ENCODE measurements at places on chromosomes 5 and 9.
A peak's percentile ranks its signal among the peaks of the same experiment; 100 is the strongest.

DNA sequence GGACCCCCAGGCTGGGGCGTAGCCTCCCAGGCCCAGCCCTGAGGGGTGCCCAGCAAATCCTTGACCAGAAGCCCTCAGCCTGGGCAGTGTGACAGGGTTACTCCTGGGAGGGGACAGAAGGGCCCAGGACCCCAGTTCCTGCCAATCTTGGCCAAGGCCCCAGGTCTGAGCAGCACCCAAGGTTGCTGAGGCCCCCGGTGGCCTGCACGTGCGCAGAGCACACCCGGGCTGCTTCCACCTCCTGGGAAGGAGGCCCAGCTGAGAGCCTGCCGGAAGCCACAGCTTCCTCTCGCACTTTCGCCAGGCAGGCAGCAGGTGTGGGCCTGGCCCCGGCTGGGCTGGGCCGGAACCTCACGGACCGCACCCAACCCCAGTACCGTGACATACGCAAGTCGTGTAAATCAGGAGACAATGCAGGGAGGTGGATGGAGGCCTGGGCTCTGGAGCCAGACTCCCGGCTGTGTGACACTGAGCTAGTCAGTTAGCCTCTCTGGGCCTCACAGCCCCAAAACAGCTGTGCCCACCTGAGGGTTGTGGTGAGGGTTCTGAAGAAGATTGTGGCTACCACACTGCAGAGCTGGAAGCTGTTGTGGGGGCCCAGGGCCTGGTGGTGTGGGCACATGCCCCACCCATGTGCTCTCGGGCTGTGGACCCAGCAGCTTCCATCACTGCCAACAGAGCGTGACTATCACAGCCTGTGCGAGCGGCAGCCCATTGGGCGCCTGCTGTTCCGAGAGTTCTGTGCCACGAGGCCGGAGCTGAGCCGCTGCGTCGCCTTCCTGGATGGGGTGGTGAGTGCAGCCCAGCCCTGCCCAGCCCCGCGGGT, 5.1 kb downstream of the GRK6 start:
- peak; percentile 69 for DNase-seq

GRCh38 chr9:109815366-109815947, 35.5 kb downstream of the PALM2AKAP2 start:
- DNase-seq: no peak

GRCh38 chr9:134226221-134226930, 62.0 kb upstream of the RNU6ATAC start:
- no peak for DNase-seq

GRCh38 chr5:27996665-27997064, 958.3 kb upstream of the CDH9 start:
- no peak for DNase-seq

DNA sequence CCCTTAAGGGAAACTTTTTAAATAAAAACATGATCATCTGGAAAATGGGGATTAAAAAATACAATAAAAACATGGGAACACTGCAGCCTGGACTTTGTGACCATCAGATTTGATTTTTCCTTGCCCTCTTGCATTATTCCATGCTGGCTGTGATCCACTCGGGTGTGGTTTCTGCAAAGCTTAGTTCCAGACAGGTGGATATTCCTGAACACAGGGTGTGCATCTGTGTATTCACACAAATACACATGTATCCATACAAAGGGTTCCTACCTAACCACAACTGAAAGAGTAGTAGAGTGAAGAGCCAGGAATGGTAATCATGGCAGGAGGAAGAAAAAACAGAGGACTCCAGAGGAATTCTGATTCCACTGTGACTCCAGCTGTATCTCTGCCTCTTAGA, 178.2 kb downstream of the PAM start:
- DNase-seq: no peak

DNA sequence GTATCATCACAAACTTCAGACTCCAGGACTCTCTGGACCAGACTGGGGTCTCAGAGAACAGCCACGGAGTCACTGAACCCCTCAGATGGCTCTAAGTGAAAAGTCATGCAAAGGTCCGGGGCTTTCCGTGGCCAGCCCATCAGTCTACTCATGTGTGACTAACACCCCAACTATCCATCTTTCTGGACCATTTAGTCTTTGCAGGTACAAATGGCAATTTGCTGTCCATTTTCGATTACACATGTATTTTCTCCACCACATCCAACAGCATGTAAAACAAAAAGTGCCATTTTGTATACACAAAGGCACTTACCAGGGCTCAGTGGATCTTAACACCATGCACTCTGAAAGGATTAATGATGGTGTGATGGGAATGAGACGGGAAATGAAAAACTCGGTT, 387.7 kb downstream of the BNC2 start:
- peak; percentile 27 for DNase-seq

DNA sequence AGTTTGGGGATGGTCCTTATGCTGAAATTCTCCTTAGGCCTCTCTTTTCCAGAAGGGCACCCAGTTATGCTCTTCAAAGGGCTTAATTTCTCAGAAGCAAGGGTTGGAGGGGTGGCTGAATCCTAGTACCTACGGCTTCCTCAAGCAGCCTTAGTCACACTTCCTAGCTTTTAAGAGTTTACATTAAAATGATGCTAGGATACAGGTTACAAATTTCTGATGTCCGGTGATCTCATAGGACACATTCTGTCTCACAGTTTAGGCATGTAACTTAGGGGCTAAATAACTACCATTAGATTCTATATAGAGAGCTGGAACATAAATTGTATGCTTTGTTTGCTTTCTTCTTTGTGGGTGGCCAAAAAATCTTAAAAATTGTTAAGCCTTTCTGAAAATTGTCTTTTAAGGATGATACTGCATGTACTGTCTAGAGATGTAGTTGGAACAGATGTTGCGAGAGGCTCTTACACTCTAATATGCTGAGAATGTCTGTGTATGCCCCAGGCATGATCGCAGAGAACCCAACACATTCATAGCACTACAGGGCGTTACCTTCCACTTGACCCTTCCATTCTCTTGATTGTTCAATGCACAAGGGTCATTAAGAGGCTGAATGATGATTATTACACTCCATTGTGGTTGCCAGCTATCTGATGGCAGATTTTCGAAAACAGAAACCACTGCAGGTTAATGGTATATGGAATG, 139.1 kb downstream of the TMEM38B start:
- no peak for DNase-seq

- DNase-seq: no peak
Measured at GRCh38 chr5:150765799-150766169, 7.0 kb upstream of the DCTN4 start.

DNA sequence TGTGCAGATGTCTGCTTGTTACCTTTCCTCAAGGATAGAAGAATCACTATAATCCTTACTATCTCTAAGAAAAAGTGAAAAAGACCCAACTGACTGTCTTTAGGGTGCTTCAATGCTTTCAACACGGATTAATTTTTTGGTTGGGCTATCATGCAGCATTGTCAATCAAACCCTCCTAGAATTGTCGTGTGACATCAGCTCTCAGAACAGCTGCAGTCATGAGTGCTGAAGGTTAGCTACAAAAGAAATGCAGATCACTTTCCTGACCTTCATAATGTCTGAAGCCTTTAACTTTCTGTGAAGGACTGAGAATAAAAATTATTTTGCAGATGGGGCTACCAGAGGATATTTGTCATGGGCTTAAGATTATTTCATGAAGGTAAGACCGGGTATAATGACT, 107.9 kb upstream of the EFNA5 start:
- no peak for DNase-seq

DNA sequence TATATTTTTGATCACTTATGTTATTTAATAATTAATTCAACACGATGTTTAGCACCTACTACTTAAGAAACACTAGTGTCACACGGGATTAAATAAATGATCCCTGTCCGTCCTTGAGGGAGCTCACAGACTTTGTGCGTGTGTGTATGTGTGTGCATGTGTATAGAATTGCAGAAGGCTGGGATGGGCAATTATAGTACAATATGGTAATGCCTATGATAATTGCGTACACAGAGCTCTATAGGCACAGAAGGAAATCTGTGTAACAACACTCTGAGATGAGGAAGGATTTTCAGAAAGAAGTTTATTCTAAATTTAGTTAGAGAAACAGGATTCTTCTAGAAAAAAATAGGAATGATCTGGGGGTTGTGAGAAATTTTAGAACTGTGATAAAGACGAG, 76.9 kb downstream of the CDH12 start:
- DNase-seq: no peak

DNA sequence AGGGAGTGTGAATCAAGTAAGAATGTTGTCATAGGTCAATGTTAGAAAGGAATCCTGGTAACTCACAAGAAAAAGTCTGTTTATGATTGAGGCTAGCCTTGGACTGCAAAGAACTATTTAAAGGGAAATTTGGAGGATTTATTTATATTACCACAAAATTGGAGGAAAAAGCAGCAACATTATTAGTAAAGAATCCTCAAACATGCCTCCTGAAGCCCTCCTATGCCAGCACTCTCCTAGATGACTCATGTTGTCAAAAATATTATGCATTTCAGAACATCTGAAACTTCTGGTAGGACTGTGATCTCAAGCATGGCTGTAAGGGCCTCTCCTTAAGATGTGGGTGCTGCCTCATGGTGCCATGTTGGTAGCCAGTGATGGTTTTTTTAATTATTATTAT, 628.5 kb downstream of the CHSY3 start:
- DNase-seq: no peak

GRCh38 chr5:82439750-82440445, 161.7 kb upstream of the RPS23 start:
- no peak for DNase-seq

DNA sequence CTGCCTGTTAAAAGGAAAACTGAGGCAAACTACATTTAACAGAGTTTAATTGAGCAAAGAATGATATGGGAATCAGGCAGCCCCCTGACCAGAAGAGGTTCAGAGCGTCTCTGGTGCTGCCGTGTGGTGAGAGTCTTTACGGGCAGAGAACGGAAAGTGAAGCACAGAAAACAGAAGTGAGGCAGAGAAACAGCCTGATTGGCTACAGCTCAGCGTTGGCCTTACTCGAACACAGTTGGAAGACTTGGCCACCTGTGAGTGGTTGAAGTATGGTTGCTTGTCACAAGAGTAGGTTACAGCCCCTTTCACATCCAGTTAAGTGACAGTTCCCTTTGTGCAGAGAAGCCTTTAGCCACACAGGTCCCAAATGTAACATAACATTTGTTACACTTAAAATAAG, 16.9 kb upstream of the FBP1 start:
- peak; percentile 72 for DNase-seq

GRCh38 chr9:78753039-78753438, 456.1 kb downstream of the PSAT1 start:
- DNase-seq: no peak

GRCh38 chr9:136668983-136669790, 6.5 kb downstream of the EGFL7 start:
- no peak for DNase-seq

DNA sequence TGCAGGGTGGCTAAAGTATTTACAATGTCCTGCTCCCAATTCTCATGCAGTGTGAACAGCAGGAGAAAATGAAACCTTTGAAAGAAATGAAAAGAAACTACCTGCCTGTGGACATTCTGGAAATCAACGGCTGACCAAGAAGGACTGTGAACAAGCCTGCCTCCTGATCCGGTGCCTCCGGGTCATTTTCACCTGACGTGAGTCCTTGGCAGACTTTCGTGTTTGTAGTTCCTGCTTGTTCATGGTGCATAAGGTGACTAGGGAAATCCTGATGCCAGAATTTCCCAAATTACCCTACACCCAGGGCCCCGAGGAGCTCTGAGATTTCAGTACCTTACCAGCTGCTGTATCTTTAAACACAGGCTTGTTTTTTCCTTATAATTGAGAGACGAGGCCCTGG, 317.5 kb downstream of the TLE1 start:
- DNase-seq: no peak

DNA sequence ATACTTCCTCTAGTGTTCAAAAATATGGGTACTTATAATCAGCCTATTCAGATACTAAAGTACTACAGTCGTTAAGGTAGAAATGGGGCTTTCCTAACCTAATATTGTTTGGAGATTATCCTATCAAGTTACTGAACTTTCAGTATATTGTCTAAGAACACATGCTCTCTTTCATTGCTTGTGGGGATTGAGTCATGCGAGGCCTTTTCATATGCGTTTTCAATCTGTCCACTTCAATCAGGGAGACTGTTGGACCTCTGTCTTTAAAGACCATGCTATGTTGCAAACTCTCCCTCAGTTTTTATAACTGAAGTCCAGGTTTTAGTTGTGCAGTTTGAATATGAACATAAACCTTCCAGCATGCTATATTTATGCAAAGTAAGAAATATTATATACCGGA, 15.0 kb downstream of the PRR16 start:
- DNase-seq: no peak

DNA sequence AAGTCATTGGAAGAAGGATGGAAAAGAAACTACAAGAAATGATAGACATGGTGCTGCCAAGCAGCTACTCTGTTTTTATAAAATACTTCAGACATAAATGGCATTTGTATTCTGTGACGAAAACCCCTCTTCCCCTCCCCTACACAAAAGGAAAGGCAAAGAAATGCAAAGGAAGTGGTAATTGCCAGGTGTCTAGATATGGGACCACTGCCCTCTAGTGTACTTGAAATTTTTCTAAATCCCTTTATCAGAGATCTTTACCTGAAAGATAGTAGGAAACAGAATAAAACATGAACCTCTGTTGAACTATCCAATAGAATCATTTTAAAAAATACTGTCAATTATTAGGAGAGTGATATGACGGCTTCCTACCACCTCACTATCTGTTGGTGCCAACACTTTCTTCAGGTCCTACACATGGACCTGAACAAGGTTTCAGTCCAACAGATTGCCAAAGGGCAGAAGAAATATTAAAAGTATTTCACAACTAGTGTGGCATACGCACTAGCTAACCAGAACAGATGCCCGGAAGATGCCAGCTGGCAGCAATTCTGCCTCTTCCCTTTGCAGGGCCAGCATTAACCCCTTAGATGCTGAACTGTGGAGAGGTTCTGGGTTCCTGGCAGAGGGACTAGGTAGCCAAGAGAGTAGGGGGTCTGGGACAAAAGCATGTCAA, 104.1 kb downstream of the TSSK1B start:
- peak; percentile 28 for DNase-seq

- no peak for DNase-seq
Measured at GRCh38 chr5:53335115-53335514, 145.3 kb upstream of the FST start.

GRCh38 chr9:127915801-127916719, 781 bp downstream of the ST6GALNAC4 start:
- no peak for DNase-seq

DNA sequence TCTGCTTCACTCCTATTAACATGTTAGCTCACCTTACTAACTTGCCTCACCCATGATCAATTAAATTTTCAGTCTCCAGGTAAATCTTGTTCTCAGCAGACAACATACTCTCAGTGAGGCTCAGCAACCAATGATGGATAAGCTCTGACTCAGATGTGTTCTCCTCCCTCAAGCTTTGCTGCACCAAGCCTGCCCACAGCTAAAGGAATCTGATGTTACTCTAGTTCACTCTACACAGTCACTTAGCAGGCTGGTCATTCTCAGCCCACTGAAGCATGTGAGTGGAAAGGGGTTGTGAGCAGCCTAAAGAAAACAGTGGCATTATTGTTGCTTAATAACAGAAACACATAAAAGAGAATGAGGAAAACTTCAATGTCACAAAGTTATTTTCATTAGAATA, 37.3 kb upstream of the CTNND2 start:
- no peak for DNase-seq

DNA sequence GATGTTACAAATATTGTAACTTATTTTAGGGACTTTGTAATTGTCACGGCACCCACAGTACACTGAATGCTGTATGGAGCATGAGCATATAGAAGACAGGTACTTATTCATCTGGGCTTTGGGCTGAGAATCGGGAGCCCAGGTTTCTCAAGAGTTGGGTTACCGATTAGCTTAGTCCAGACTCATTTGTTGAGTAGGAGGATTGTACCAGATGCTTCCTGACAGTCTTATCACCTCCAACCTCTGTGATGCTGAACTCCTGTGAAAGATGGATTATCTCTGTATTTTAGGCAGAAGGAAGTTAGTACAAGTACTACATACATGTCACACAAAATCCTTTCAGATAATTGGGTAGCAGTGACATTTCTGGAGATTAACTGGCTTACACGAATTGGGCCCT, 79.2 kb downstream of the SV2C start:
- no peak for DNase-seq

Measured in GM13977 (cell line).